ENCODE measurements at places on chromosomes 2 and 18.

- no peak for DNase-seq
Measured at GRCh38 chr2:217905395-217905794, 97.4 kb downstream of the TNS1 start.

DNA sequence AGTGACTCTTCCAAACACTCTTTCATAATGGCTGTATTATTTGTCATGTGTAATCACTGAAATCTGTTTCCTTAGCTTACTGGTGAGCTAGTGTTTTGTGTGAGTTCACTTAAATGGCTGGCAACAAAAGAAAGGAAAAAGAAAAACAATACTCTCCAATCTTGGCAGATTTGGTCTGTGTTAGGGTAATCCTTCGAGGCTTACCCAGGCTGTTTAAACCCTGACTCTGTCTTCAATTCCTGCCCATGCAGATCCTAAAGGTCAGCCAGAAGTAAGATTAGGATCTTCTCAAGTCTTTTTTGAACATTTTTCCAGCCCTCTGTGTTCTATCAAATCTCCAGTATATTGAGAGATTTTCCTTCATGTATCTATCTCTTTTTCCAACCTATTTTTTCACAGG, 85.3 kb downstream of the CCDC178 start:
- DNase-seq: no peak

GRCh38 chr2:240210198-240210965, 69.9 kb upstream of the OTOS start:
- no peak for DNase-seq

DNA sequence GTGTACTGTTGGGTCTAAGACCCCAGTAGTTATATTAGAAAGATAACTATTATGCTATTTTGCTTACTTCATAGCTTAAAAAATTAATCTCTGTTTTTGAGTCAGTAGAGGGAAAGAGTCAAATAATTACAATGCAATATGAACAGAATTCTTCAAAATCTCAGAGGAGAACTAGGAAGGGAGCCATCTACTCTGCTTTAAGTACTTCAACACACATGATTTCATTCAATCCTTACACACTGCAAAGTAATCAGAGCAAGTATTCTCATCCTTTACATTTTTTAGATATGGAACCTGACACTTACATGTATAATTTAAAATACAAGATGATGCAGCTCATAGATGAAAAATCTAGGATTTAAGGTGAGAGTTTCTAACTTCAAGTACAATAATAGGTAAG, 27.7 kb downstream of the COL5A2 start:
- no peak for DNase-seq

DNA sequence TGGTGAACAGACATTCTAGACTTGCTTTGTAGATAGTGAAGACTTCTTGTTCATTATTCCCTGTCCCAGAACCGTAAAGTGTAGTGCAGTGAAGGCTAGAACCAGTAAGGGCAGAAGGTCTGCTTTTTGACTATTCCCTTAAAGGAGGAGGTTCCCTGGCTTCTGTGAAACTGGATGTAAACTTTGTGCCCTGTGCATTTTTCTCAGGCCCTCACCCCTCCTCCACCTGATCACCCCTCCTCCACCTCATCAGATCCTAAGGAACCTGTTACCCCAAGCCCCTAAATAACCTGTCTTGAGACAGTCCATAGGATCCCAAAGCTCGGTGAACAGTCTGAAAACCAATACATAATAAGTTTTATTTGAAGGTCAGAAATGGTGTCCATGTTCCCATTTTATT, 33.7 kb downstream of the SFT2D3 start:
- no peak for DNase-seq

DNA sequence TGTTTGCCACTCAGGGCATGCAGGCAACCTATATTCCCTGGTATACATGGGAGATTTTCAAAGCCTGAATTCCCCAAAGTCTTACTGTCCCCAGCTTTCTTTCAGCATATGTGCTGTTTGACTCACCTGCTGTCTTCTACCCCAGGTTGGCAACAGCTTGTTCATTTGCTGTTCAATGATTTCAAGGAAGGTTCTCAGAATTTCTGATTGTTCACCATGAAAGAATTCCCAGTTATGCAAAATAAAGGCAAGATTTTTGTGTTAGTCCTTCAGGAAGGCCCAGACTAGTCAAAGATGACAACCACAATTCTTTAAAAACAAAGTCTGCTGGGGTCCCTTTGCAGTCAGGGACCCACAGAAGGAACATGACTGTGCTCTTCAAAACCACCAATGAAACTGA, 1057.8 kb upstream of the CDH2 start:
- no peak for DNase-seq

DNA sequence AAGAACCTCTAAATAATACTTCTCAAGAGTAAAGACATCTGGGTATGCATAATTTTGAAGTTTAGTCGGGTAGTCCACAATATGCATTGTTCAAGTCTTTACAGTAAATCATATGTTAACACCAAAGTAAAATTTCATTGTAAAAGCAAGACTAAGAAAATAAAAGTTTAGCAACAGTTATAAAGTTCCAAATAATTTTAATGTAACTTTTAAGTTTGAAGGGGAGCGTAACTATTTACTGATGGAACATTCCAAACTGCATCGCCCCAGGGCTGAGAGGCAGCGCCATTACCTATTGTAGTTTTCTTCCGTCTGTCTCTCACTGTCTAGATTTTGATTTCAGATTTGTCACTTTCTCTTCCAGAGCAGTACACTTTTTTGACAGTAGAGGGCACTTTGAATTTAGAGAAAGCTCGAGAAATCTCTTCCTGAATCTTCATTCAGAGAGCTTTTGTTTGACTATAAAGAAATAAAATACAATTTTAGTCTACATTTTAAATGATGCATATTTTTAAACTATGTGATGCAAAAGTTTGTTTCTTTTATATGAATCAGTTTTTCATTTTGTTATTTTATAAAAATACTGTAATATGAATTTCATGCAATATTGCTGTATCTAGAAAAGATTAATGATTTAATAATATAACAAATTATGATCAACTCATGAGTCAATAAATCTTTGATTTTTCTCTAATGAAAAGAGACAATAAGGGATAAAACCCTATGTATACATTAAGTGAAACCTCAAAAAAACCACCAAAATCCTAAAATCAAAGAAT, 389.8 kb downstream of the FIGN start:
- DNase-seq: no peak

- DNase-seq: peak; percentile 49
Measured at GRCh38 chr2:206164261-206164862, 4.7 kb downstream of the EEF1B2 start.

DNA sequence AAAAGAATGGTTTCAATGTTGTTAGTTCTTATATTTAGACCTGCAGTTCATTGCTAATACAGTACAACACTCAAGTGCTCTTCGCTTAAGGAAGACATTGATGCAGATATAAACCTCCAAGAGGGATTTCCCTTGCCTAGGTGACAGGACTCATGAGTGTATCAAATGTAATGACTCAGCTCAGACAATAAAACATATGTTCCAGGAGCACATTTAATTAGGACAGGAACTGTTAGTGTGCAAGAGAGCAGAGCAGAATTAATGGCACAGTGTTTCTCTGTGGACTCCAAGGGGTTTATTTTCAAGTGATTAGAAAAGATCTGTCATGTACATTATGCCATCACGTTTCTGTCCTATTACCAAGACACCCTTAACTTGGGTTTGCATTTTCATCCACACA, 375.0 kb downstream of the LRRTM4 start:
- DNase-seq: no peak

- DNase-seq: no peak
Measured at GRCh38 chr2:171655586-171655985, 31.7 kb upstream of the DYNC1I2 start.

DNA sequence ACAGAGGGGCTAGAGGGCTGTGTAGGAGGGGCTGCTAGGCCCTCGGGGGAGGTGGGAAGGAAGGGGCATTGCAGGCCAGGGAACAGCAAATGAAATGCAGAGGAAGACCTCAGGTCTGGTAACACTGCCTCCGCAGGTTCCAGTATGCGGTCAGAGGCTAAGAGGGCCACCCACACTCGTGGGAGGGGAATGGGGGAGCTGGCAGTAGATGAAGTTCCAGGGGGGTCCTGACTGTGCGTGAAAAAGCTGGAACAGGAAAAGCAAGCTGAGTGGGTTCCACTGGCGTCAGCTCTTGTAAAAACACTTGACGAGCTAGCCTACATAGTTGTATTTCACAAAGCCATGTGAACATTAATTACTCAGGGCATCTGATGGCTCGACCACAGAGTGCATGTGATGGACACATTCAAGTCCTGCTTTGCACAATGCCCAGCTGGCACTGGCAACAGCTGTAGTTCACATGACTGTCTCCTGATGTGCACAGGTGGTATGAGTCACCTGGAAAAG, 29.0 kb upstream of the PTPN4 start:
- DNase-seq: no peak

DNA sequence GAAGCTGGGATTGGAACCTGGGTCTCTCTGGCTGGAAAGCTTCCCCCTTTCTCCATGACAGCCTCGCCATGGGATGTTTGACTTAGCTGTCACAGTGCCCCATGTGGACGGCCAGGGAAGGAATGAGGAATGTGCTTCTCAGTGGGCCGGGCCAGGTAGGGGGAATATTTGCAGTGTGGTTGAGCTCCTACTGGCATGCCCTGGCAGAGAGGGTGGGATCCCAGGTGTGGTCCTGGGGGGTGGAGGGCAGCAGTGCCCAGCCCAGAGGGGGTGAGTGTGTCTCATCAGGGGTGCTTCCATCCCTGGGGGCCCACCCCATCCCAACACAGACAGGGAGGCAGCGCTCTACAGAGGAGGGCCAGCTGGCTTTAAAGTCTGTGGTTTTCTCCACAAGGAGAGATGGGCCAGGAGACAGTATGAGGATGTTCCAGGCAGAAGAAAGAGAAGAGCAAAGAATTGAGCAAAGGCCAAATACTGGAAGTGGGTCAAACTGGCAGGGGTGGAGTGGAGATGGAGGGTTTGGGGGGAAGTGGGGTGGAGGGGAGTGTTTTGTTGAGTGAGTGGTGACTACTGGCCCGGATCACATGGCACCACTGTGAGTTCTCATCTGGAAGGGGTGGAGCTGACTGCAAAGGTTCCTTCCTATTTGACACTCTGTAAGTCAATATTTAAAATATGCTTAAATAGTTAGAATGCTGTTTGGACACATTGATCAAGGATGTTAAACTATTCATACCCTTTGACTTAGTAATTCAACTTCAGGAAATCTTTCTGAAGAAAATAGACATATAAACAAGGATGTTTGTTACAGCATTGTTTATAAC, 94.0 kb downstream of the MYCN start:
- no peak for DNase-seq

- peak; percentile 69 for DNase-seq
Measured at GRCh38 chr2:70984576-70985282, 6.3 kb downstream of the ANKRD53 start.

- no peak for DNase-seq
Measured at GRCh38 chr2:8848328-8849100, 11.1 kb upstream of the KIDINS220 start.

GRCh38 chr2:196846295-196846694, 37.1 kb upstream of the C2orf66 start:
- no peak for DNase-seq

- no peak for DNase-seq
Measured at GRCh38 chr2:241017228-241017940, 19.0 kb downstream of the SNED1 start.

GRCh38 chr2:88230911-88231310, 60.8 kb downstream of the THNSL2 start:
- DNase-seq: no peak

GRCh38 chr2:202005272-202005887, 28.3 kb upstream of the FZD7 start:
- DNase-seq: no peak

- DNase-seq: no peak
Measured at GRCh38 chr2:101569886-101570520, 95.1 kb upstream of the RFX8 start.

GRCh38 chr2:16478434-16479210, 187.0 kb downstream of the CYRIA start:
- no peak for DNase-seq

DNA sequence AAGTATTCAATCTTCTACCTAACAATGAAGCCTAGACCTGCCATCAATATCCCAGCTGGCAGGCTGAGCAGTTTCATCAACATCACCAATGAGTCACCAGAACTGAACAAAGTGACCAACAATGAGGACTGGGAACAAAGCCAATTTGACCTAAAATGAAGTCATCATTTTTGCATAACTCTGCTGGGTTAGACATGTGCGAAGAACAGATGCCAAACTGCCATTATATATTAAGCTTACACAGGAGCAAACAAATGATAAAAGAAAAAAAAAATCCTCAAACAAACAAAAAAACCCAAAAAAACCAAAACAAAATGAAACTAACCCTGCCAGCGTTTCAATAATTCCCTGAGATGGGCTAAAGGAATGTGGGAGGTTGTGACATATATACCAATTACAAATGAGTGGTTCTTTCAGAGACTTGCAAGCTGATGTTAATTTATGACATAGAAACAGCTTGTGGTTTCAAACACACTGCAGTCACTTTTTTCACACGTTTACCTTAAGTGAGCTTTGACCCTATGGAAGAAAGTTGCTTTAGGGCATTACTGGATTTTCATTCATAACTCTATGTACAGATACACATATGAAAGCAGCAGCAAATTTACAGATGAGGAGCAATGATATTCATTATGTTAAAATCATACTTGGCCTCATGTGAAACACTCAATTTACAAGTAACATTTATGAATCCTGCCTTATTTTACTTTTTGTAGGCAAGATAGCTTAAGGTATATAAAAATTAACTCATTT, 56.9 kb upstream of the CCDC141 start:
- DNase-seq: peak; percentile 40

DNA sequence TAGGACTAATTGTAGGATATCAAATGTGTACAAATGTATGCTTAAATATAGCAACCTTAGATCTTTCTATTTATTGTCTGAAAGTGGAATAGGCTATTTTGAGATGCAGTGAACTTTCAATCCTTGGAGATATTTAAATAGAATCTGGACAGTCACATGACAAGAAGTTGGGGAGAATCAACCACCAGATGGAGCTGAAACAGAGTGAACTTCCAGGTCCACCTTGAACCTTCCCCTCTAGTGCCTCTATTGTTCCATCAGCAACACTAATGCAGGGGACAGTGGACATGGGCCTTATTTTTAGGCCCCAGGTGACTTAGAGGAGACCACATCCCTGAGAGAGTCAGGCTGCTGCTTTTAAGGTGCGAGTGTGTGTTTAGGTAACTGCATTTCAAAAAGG, 37.0 kb upstream of the CRIM1 start:
- DNase-seq: no peak

DNA sequence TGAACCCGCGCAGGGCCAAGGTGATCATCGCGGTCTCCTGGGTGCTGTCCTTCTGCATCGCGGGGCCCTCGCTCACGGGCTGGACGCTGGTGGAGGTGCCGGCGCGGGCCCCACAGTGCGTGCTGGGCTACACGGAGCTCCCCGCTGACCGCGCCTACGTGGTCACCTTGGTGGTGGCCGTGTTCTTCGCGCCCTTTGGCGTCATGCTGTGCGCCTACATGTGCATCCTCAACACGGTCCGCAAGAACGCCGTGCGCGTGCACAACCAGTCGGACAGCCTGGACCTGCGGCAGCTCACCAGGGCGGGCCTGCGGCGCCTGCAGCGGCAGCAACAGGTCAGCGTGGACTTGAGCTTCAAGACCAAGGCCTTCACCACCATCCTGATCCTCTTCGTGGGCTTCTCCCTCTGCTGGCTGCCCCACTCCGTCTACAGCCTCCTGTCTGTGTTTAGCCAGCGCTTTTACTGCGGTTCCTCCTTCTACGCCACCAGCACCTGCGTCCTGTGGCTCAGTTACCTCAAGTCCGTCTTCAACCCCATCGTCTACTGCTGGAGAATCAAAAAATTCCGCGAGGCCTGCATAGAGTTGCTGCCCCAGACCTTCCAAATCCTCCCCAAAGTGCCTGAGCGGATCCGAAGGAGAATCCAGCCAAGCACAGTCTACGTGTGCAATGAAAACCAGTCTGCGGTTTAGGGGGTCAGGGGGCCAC, 897 bp downstream of the GPR45 start:
- no peak for DNase-seq
